ENCODE measurements at places on chromosomes 11 and 22.

DNA sequence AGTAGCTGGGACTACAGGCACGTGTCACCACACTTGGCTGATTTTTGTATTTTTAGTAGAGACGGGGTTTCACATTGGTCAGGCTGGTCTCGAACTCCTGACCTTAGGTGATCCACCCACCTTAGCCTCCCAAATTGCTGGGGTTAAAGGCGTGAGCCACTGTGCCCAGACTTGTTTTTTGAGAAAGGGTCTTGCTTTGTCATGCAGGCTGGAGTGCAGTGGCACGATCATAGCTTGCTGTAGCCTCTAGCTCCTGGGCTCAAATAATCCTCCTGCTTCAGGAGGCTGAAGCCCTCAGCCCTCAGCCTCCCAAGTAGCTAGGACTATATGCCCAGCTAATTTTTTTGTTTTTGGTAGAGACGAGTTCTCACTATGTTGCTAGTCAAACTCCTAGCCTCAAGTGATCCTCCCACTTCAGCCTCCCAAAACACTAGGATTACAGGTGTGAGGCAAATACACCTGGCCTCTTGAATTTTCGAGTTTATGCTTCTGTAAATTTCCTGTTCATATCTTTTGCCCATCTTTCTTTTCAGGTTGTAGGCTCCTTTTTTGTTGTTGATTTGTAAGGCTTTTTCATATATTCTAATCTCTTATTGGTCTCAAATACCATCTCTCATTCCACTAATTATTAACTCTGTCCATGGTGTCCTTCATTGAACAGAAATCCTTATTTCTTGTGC is 3.4 kb upstream of the RBM4B start:
- no peak for DNase-seq

GRCh38 chr11:78564490-78565467 is 9.9 kb downstream of the NARS2 start:
- DNase-seq: peak; percentile 91

GRCh38 chr11:20373568-20374209 is 10.2 kb downstream of the HTATIP2 start:
- DNase-seq: no peak

DNA sequence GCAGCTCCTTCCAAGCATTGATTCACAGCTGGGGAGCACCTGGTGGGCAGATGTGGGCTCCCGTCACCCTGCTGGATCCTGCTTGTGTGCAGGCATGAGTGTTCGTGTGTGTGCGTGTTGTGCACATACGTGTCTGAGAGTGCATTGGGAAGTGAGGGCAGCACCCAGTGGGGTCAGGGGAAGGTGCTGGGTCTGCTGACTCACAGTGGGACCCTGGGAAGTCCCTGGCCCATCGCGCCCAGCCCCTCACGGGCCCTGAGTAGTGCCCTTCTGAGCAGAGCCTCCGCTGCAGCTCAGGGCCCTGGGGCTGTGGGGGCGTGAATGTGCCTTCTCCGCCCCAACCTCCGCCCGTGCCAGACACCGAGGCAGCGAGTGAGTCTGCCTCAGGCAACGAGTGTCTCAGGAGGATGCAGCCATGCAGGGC is 36.8 kb downstream of the WNT11 start:
- DNase-seq: no peak

- DNase-seq: peak; percentile 81
These were observed 32.4 kb downstream of the NF2 start for GRCh38 chr22:29635734-29636357.

DNA sequence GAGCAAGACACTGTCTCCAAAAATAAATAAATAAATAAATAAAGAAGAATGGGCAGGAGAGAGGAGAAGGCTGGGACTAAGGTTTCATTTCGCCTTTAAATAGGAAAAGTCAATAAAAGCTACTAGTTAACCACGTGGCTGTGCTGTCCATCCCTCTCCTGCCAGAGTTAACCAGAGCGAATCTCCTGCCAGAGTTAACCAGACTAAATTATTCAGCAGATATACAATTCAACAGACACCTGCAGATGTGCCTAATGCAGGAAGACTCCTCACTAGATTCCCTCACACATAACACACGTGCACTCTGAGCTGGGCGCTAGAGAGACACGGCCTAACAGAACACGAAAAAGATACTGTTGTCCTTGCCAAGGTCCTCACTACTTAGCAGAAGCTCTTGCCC is 156.1 kb downstream of the IGLL1 start:
- DNase-seq: no peak

Data from adipocyte (in vitro differentiated cells).